Gastrocnemius medialis (tissue), 4 donors: ENCODE measurements at places on chromosomes 16 and 17. TPM values are rescaled to one million over a fixed set of nuclear protein-coding genes. Genes with fewer than 3 reads are reported as not detected.

Gene USP10
- 62.1 TPM for total RNA-seq

Gene TBC1D3B
- total RNA-seq, result 0.98 TPM

Gene KRT24
- not detected for total RNA-seq

Gene TP53TG3C
- not detected for total RNA-seq

Gene CD300A
- 2.5 TPM for total RNA-seq

Gene AMZ2
- total RNA-seq, result 53.9 TPM

Gene TNK1
- not detected for total RNA-seq

- peaks cover 26% of the 10 kb centered on the region for H3K4me1 ChIP-seq
- peak overlapping the region; percentile 89 for H3K27ac ChIP-seq
- peak overlapping the region; percentile 100 for H3K4me3 ChIP-seq
- H3K36me3 ChIP-seq, result no peaks in the 10 kb centered on the region
- no peaks in the 10 kb centered on the region for H3K27me3 ChIP-seq
Measured at GRCh38 chr17:2042390-2042847, 597 bp downstream of the OVCA2 start.

DNA sequence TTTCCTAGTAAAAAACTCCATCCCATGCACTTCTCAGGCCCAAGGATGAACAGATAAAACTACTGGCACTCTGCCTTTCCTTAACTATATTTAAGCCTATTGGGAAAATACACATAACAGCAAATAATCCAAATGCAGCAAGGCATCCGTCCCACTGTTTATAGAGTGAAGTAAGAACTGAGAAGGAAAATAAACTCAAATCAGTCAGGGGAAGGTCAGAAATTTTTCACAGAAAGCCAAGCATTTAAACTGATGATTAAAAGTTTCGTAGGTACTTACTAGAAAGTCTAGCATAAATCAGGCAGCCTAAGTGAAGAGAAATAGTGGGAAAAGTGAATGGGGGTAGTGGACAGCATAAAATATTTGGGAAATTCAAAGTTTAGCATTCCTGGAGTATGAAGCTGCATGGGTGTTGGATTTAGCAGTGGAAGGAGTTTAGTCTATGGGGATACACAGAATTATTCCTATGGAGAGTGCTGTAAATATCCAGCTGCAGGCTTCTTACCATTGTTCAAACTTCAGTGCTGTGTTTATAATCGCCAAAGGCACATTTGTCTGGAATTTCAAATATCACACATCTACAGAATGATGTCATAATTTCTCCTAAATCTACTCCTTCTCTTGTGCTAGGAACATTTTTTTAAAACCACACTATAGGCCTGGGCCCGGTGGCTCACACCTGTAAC, 1131.0 kb upstream of the GOT2 start:
- DNase-seq, result no peak
- no peaks in the 10 kb centered on the region for H3K36me3 ChIP-seq
- H3K4me3 ChIP-seq, result no peak overlapping the region
- no peak overlapping the region for H3K27ac ChIP-seq
- H3K27me3 ChIP-seq, result no peaks in the 10 kb centered on the region
- no peaks in the 10 kb centered on the region for H3K4me1 ChIP-seq

GRCh38 chr17:2338315-2338657, 985 bp downstream of the SGSM2 start:
- peak overlapping the region; percentile 88 for H3K4me3 ChIP-seq
- H3K27ac ChIP-seq, result peak overlapping the region; percentile 92
- H3K36me3 ChIP-seq, result peaks cover 20% of the 10 kb centered on the region
- H3K4me1 ChIP-seq, result peaks cover 27% of the 10 kb centered on the region
- H3K27me3 ChIP-seq, result no peaks in the 10 kb centered on the region

DNA sequence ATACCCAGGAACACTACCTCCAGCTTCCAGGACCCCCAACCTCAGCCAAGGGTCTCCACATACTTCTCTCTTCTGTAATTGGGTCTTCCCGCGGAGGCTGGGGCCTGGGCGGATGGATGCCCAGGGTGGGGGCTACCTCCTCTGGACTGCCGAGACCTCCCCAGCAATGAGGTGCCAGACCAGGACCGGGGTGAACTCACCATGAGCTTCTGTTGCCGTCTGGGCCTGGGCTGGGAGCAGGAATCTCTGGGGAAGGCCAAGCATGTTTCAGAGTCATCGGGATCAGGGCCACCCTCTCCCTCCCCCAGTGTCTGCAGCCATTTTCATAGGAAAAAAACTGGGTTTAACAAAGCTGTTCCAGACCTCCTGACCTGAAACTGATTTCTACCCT, 10.3 kb upstream of the BAHCC1 start:
- no peak for DNase-seq
- no peaks in the 10 kb centered on the region for H3K27me3 ChIP-seq
- no peaks in the 10 kb centered on the region for H3K36me3 ChIP-seq

- no peaks in the 10 kb centered on the region for H3K4me1 ChIP-seq
- no peaks in the 10 kb centered on the region for H3K36me3 ChIP-seq
- no peak for DNase-seq
- no peaks in the 10 kb centered on the region for H3K27me3 ChIP-seq
- no peak overlapping the region for H3K4me3 ChIP-seq
Measured at GRCh38 chr16:86249631-86250030, 260.7 kb upstream of the FOXF1 start.

- no peak for DNase-seq
- H3K27ac ChIP-seq, result no peak overlapping the region
- H3K27me3 ChIP-seq, result no peaks in the 10 kb centered on the region
- H3K36me3 ChIP-seq, result peaks cover 42% of the 10 kb centered on the region
- H3K4me3 ChIP-seq, result no peak overlapping the region
Measured at GRCh38 chr17:38322897-38323296, 20.9 kb downstream of the GPR179 start.

DNA sequence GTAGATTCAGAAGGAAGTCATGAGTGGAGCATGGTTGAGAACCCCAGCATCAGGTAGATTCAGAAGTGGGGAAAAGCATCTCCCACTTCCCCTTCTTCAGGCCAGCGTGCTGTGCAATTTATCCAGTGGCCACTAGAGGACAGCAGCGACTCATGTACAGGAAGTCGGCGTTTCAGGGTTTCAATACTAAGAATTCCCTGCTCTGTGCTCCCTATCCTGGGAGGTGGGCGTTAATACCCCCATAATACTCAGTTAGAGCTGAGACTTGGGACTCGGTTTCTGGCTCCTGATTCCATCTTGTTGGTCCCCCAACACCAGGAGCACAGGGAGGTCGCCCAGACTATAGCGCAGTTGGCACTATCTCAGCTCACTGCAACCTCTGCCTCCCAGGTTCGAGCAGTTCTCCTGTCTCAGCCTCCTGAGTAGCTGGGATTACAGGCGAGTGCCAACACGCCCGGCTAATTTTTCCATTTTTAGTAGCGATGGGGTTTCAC, 75.3 kb upstream of the AMZ2 start:
- H3K4me1 ChIP-seq, result no peaks in the 10 kb centered on the region
- DNase-seq, result no peak
- no peaks in the 10 kb centered on the region for H3K27me3 ChIP-seq
- H3K36me3 ChIP-seq, result no peaks in the 10 kb centered on the region
